ENCODE measurements at places on chromosomes 3 and 15.

DNA sequence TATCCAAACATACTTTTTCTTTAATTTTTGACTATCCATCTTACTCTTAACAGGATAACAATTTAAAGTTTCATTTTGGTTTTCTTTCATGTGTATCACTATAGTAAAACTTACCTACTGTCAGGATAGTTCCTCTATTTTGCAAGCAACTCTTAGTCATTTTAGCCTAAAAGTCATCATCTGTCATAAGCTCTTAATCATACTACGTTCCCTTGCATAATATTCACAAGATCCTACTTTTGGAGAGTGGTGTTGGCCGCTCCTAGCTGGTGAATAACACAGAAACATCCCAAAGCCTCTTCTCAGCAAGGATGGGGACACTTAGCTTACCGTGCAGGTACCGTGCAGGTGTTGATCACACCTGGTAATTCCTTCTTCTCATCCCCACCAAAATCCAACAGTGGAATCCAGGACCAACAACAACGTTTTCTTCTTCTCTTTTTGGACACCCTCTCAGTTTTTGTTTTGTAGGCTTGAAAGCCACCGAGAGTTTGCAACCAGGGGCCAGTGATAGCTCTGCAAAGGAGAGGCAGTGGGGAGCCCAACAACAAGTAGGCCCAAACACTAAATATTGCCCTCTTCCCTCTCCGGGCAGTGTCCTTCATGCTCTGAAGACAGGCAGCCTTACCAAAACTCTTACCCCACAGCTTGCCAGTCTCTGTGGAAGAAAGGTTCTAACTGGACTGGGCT lies 433 bp downstream of the FILIP1L start:
- no peak for DNase-seq

DNA sequence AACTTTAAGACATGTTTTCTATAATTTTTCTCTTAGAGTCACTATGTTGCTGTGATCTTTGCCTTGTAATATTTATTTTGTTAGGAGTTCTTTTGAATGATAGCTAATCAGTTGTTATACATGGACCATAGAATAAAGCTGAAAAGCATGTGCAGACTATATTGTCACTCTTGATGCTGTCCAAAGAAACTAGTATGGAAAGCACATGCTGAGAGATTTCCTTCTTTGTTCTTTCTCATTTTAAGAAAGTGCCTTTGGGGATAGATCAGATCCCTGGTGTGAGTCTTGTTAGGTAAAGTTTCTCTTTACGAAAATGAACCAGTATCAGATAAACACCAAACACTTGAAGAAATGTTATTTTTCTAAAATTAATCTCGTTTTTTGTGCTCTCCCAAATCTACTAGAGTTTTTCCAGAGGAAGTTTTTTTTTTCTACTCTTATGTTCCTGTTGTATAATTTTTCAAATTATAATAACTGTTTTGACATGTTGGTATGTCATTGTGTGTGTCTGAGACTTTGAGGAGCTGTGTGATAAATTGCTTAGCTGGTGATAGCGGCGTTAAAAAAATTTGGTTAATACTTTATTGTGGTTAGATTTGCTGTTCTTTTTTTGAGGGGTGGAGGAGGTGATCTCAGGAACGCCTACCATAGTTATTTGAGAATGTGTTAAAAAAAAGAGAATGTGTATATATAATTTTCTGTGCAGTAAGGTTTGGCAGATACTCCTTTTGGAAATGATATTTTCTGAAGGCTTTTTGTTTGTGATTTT lies 2.2 kb downstream of the PIAS1 start:
- no peak for DNase-seq

DNA sequence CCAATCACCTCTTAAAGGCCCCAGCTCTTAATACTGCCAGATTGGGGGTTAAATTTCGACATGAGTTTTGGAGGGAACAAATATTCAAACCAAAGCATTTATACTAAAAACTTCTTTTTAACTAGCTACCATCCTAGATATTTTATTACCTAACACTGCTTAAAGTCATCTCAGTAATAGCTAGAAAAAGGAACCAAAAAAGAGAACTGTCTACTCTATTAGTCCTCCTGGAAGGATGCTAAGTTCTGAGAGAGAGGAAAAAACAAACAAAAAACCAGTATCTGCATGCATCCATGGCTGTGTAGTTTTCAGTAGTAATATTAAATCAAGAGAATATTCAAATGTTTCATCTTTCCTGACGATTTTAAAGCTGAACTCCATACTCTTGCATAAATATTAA lies 5.8 kb downstream of the CPOX start:
- DNase-seq: no peak

- peak; percentile 45 for DNase-seq
Measured at GRCh38 chr15:83372434-83372891, 74.7 kb upstream of the SH3GL3 start.

DNA sequence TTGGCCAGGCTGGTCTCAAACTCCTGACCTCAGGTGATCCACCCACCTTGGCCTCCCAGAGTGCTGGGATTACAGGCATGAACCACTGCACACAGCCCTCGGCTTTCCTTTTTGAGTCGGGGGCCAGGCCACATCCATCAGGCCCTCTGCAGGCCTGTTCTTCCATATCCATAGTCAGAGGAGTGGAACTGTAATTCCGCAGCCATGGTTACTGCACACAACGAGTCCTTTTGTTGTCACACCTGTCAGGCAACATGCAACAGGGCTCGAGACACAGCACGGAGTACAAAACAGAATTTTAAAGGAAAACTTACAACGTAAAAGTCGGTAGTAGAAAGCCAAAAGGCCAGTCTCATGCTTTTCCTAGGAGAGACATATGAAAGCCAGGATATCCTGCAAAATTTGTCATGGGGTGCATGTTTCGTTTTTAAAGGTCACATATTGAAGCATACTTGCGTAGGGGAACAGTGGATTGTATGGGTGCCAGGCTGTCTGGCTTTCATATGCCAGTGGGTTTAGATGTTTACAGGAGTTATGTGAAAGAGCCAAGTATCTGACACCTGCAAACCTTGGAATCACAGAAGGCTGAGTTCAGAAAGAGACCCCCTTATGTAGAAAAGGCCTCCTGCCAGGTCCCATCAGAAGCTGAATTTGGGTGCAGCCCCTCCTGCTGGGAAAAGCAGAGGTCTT lies 63.2 kb upstream of the LPP start:
- no peak for DNase-seq

GRCh38 chr3:25455441-25456132 lies 27.5 kb downstream of the RARB start:
- DNase-seq: peak; percentile 77

DNA sequence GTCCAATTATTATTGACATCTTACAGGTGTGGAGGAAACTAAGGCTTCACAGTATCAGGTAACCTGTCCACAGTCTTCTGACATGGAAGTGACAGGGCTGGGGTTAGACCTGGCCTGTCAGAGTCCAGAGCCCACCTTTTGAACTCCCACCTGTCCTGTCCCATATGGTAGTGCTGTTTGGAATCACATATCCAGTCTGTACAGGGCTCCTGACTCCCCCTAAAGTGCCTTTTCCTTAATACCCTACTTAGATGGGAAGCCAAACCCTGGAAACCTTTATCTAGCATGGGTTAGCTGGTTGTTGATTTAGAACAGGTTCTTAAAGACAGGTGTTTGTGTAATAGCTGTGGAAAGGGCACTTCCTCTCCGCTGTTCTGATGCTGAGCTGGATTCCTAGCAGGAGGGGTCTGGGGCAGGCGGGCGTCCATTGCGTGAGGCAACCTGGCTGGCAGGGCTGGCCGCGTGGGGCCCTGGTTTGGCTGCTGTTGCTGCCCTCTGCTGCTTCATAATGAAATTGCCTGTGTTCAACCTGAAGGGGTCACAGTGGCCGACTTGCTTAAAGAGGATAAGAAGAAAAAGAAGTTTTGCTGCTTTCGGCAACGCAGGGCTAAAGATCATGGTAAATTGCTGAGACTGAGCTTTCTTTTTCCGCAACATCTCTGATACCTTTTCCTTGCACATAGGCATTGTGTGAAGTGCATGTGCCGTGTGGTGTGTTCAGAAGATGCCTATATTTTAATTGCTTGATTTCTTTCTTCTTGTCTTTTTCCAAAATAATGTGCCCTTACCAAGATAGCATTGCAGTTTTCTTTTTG lies 136.2 kb downstream of the CHDH start:
- DNase-seq: peak; percentile 56

DNA sequence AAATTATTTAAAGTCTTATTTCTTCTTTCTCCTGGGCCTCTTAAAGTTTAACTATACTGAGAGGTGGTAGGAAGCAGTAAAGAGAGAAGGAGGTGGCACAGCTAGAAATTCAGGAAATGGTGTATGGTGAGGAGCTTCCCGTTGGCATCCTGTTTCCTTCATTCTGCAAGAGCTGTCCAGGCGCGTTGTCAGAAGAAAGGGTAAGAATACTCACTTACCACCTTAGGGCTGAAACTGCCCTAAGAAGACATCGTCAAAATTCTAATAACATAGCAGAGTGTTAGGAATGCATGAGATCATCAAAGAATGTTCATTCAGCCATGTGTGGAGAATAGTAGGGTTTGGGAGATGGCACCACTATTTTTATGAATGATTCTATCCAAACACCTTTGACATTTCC lies 699.6 kb downstream of the MCTP2 start:
- DNase-seq: no peak

DNA sequence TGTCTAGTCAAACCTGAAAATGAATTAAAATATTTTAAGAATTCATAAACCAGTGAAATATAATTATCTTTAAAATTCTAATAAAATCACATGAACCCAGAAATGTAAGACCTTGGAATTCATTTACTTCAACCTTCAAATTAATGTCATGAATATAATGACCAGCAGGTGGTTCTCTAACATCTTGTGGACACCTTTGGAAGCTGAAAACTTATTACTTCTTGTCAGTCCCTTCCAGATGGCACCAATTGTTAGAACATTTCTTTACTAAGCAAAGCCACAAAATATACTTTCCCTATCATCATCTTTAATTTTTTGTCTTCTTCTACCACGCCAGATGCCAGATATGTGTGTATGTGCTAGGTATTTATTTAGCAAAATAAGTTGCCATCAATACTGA lies 240.0 kb downstream of the MBNL1 start:
- DNase-seq: no peak

- no peak for DNase-seq
Measured at GRCh38 chr3:170531054-170531453, 54.8 kb downstream of the SLC7A14 start.

DNA sequence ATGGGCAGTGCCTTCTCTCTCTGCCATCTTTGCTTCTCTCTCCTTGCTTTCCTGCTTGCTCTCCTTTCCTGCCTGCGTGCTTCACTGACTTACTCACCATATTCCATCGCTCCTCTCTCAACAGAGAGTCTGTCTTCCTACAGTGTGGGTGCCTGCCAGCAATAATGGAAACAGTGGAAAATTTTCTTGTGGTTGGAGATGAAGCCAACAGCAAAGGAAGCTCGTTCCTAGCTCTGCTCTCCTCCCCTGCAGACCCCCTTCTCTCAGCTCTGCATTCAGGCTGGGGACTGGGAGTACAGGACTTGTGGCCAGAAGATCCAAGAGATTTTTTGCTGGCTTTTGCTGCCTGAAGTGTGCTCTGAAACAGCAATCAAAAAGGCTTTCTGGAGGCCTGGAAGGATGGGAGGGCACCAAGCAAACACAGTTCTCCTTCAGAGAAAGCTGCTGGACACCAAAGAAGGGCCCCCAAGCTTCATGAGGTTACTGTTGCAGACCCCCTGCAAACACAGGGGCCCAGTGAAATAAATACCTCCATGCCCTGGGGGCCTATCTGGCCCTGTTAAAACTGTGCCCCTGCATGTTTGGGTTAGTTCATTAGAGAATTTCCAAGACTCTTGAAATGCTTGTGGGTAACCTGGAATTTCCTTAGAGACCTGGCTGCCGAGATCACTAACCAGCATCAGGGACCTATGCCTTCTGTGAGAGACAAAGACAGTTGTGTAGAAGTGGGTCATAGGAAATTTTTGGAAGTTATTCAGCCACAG lies 149.9 kb upstream of the RASGRP1 start:
- DNase-seq: peak; percentile 100

DNA sequence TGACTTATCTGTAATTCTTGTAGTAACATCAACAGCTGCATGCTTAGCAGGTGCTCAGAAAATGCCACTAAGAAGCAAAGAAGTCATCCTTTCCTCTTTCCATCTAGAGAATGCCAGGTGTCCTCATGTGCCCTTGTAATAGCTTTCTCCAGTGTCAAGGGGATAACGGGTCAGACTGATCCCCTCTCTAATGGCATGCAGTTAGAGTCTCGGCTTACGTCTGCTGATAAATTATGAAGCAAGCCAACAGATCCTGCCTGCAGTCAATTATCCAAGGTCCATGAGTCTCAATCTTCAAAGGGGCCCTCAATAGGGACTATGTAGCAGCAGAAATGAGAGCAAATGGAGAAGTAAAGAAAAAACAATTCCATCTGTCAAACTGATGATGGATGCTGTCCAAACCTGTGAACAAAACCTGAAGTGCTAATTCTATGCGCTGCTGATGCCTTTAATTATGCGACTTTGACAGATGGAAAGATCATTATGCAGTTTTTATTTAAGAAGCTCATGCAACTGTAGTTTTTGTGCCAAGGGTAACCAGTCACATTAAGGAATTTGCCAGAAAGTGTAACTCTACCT lies 162.8 kb upstream of the PEX5L start:
- no peak for DNase-seq

DNA sequence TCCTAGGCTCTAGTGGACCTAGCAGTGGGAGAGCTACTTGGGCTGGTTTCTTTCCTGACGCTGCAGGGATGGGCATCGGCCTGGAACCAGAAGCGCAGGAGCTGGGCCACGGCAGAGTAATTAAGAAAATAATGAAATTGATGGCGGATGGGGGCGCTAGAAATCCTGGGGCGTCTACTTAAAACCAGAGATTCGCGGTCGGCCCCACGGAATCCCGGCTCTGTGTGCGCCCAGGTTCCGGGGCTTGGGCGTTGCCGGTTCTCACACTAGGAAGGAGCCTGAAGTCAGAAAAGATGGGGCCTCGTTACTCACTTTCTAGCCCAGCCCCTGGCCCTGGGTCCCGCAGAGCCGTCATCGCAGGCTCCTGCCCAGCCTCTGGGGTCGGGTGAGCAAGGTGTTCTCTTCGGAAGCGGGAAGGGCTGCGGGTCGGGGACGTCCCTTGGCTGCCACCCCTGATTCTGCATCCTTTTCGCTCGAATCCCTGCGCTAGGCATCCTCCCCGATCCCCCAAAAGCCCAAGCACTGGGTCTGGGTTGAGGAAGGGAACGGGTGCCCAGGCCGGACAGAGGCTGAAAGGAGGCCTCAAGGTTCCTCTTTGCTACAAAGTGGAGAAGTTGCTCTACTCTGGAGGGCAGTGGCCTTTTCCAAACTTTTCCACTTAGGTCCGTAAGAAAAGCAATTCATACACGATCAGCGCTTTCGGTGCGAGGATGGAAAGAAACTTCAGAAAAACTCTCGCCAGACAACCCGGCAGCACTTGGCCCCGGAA lies 6.1 kb downstream of the SOX14 start:
- no peak for DNase-seq

GRCh38 chr3:69766638-69767037 lies 27.4 kb downstream of the MITF start:
- DNase-seq: no peak

DNA sequence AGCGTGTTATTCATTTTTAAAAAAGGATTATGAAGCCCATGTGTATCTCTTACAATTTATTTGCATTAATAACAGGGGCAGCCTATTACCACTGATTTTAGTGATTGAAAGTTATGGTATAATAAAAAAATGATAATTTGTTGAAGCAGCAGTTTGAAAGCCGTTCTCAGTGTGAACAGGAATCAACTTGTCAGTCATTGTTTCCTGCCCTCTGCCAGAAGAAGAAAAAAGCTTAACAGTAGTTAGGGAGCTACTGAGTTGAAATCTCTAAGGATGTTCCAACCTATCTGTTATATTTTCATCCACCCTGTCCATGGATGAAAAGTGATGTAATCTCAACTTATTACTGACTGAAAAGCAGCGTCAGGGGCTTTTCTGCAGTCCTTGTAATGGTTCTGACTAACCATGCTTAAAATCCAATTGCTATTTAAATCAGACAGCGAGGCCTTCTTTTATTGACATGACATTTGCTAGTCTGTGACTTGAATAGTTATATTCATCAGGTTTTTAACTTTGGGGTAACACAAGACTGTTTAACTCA lies 486.7 kb downstream of the ROBO2 start:
- no peak for DNase-seq

All from fibroblast of skin of scalp (primary cell).